ENCODE measurements at places on chromosomes 13 and 19.

GRCh38 chr13:109642358-109642757, 144.0 kb downstream of the IRS2 start:
- no peak for DNase-seq

DNA sequence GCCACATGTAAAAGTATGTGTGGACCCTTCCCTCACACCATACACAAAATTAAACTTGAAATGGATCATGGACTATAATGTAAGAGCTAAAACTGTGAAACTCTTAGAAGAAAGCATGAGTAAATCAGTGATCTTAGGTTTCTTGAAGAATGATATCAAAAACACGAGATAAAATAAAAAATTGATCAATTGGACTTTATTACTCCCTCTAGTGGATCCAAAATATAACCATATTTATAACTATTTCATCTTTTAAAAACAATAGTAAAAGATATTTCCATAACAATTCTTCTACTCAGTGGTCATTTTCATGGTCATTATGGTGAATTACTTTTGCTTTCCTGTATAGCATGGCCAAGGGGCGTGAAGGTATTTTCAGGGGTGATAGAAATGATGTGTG, 174.6 kb upstream of the LSM14A start:
- DNase-seq, result no peak

DNA sequence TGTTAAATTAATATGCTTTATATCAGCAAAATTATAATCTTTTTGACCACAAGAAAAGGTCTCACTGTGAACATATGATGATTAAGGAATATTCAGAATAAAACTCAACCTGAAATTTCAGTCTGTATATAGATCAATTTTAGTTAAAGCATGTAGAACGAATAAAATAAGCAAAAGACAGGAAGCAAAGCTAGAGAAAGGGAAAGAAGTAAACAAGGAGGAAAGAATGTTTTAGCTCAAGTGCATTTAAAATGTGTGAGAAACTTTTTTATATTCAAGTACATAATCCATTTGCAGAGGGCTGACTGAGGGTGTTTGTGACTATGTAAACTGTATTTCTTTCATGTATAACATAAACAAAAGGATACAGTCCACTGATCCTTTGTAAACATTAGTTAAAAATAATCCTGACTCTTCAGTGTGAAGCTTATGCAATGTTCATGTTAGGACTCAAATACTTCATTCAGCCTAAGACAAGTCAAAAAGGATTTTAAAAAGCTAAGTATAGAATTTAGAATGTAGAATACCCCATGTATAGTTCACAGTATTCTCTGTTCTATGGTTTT, 472.1 kb downstream of the DIAPH3 start:
- DNase-seq, result no peak

DNA sequence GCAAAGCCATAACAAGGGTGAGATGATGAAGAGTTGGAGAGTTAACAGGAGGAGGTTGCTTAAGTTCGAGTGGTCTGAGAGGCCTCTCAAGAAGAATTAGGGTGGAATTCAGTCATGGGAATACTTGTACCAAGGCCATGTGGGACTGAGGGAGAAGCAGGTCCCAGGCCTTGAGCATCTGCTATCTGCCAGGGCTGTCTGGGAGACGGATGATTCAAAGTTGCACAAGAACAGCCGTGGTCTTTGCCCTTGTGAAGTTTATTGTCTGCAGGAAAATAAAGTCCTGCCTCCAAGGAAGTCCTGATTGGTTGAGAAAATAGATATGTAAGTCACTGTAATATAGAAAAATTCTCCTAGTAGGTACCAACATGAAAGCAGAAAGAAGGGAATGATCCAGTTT, 178.8 kb upstream of the RFC3 start:
- no peak for DNase-seq

DNA sequence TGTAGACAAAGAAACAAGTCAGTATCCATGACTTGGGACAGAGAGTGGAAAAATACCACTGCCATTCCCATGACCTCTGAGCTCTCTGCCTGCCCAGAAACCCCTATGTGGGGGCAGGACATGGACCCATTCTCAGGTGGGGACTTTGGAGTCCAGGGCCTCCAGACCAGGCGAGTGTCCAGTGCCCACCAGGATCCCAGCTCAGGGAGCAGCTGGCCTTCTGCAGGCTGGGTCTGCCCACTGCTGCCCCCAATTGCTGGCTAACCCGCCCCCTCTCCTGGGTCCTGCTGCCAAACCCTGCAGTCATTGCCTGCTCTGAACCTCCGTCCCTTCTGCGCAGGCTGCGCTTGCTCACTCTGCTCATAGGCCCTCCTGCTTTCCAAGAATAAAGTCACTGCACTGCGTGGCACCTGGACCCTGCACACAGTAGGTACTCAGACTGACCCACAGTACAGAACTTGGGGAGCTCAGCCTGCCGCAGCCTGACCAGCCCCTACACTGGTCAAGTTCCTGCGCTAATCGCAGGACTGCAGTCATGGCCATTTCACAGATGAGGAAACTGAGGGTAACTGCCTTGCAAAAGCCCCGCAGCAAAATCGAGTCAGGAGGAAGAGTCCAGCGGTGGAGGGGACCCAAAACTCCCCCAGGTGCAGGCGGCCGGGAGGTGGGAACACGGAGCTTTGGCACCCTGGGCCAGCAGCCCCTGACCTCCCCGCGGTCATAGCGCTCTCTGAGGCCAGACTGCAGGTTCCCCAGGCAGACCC, 774 bp downstream of the SLC7A10 start:
- no peak for DNase-seq

GRCh38 chr13:41650706-41651105, 193.4 kb downstream of the RGCC start:
- no peak for DNase-seq

GRCh38 chr19:14300303-14300702, 80.9 kb upstream of the ADGRE5 start:
- DNase-seq, result peak; percentile 59

- DNase-seq, result no peak
Measured at GRCh38 chr19:24053601-24054000, 33.4 kb upstream of the ZNF254 start.

All from ELF-1 (cell line).